Upper lobe of right lung (tissue), 1 donor: ENCODE measurements at places on chromosomes 3 and 15. TPM values are rescaled to one million over a fixed set of nuclear protein-coding genes. Genes with fewer than 3 reads are reported as not detected.

- DNase-seq, result peak; percentile 89
Measured at GRCh38 chr3:13012221-13012691, 61.0 kb downstream of the IQSEC1 start.

Gene MESP2
- total RNA-seq, result not detected

- DNase-seq, result no peak
Measured at GRCh38 chr15:33138000-33138399, 56.5 kb downstream of the FMN1 start.

Gene ALDH1L1
- total RNA-seq, result 3.3 TPM

DNA sequence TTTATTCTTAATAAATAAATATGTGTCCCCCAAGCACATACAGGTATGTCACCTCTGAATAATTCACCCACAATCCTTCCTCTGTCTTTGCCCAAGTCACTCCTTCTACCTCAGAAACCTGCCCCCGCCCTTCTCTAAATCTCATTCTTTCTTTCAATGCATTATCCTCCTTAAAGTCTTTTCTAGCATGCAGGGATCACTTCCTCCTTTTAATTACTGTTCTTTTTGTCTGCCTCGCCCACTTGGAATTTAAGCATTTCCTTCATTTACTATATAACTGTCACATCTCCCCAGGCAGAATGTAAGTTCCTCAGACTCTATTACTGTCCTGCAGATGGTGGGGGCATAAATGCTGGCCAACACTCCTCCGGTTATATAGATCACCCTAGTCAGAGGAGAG, 7.8 kb downstream of the CCDC80 start:
- no peak for DNase-seq

DNA sequence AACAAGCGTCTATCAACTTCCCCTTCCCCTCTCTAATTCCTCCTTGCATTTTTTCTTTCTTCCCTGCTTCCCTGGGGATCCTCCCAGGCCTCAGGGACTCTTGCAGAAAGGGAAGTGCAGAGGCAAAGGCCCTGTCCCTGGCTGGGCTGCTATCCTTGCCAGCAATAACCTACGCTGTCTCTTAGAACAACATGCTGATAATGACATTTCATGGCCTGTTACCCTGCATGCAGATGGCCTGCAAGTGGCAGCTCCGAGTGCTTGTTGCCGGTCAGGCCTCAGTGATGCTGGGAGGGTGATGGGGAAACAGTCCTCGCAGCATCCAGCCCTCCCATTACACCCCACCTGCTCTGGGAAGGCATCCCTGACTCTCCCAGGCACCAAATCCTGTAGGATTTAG, 167.6 kb downstream of the RAB11A start:
- no peak for DNase-seq

- no peak for DNase-seq
Measured at GRCh38 chr3:112617285-112617684, 23.7 kb downstream of the CCDC80 start.

Gene RLBP1
- total RNA-seq, result not detected

DNA sequence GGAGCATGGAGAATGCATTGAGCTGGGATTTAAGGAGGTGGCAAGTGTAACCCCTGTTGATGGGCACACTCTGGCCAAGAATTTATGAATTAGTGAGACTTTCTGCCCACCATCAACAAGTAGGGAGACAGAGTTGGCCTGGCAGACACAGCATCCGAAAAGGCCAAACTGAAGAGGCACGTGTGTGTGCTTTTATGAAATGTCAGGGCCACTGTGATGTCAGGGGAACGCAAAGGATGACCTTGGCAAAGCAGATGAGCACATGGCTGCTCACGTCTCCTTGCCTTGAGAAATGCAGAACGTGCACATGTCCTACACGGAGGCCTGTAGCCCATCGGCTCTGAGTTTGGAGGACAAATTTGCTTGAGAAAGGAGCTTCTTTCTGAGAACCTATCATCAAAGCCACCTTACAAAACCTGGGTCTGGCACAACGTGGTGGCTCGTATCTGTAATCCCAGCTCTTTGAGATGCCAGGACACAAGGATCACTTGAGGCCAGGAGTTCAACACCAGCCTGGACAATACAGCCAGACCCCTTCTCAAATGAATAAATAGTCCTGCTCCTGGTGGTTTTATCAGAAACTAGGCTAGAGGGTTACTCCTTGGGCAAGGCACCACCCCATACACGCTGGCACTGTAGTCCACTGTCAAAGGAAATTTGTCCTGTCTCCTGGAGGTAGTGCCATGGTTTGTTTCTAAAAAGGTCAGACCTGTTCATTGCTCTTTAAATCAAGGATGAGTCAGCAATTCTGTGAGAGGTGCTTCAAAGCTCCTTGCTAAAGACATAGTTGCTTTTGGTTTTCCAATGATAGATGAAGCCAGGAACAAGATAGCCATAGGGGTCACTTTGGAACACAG, 941 bp upstream of the SH3BP5 start:
- DNase-seq, result no peak

Gene SKOR1
- 0.52 TPM for total RNA-seq

GRCh38 chr3:134228479-134228878, 22.2 kb downstream of the RYK start:
- no peak for DNase-seq

DNA sequence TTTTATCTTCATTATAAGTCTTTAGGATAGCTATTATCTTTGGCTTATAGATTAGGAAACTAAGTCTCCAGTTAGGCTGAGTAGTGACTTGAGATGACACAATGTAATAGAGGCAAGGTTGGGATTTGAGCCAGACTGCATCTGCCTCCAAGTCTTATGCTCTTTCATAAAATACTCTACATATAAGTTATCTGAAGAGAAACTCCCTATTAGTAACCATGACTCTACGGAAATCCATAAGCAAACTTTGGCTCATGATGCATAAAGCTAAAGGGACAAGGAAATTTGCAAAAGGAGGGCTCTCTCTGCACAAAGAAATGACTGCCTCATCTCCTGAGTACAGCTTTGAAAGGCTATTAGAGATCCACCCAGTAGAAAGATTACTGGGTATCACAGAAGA, 77.6 kb upstream of the FRMD4B start:
- DNase-seq, result no peak

GRCh38 chr3:99633887-99634558, 4.4 kb upstream of the COL8A1 start:
- no peak for DNase-seq

- DNase-seq, result no peak
Measured at GRCh38 chr3:57911593-57911992, 96.6 kb upstream of the FLNB start.

Gene NCKIPSD
- total RNA-seq, result 18.3 TPM

Gene INSYN1
- total RNA-seq, result 6.2 TPM

GRCh38 chr15:99138491-99138982, 33.7 kb downstream of the SYNM start:
- no peak for DNase-seq

Gene CP
- 3.4 TPM for total RNA-seq

GRCh38 chr3:188021502-188022040, 132.4 kb upstream of the LPP start:
- DNase-seq, result no peak

DNA sequence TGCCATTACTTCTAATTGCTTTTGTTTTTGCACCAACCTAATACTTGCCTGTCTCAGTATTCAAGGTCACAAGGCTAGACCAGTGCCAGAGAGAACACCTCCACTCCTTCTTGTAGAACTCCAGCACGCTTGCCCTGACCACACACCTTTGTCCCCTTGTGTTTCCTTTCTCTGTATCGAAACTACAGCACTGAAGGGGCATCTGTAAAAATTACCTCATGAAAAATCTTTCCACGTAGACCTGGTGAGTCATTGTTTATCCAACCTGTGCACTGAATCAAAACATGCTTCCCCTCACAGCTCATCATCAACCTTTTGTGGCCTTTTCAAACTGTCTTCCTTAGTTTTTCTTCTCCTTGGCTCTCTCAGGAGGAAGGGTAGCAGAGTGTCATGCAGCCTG, 259.5 kb downstream of the THRB start:
- DNase-seq, result no peak
